ENCODE measurements at places on chromosomes 3 and 15.

DNA sequence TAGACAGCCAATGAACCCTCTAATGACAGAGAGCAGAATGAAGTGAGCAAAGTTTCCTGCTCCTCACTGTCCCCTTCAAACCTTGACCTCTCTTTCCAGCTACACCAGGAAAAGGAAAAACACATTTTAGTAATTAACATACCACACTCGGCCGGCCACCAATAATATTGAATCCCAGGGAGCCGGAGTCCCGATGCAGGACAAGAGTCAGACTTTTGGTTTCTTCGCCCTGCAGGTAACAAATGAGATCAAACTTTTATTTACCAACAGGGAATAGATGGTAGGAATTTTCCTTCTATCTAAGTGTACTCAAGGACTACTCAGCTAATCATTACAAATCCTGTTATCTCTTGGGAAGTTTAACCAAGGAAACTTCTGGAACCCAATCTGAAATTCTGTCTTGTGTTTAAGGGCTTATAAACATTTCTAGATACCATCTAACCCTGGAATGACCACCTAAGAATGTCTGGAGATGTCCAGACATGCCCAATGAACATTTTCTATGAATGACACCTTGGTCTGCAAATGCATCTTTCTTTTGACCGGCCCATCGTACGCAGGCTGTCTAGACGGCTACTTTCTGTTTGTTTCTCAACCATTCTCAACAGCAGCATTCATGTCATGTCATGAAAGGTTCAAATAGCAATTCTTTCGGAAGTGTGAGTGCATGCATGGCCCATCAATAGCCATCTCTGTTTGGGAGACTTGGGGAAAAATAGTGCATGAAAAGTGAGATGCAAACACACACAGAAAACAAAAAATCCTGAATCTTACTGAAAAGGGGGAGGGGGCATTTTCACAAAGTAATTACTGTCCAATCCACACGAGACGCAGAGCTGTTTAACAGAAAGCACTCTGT, 16.1 kb downstream of the PDZRN3 start:
- no peak for DNase-seq

GRCh38 chr15:60184579-60184978, 180.5 kb downstream of the FOXB1 start:
- DNase-seq, result no peak

DNA sequence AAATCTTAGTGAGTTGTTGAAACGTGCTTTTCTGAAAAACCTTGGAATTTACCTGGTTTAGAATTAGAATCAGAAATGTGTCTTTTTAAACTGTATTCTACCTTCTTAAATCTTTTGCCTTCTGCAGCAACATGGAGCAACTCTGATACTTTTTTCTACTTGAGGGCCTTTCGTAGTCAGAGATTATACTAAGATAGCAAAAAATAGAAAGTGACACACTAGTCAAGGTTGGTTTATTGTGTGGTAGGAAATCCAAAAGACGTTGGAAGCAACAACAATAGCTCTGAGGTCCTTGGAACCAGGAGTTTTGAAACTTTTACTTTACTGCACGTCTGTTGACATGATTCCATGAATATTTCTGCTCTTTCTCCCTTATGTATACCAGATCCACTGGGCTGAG, 294.9 kb downstream of the LPP start:
- no peak for DNase-seq

GRCh38 chr15:57283774-57284503, 92.4 kb upstream of the CGNL1 start:
- no peak for DNase-seq

GRCh38 chr15:34217587-34218225, 7.1 kb upstream of the EMC4 start:
- DNase-seq, result no peak

GRCh38 chr3:122306622-122306953, 18.5 kb upstream of the CSTA start:
- DNase-seq, result no peak

DNA sequence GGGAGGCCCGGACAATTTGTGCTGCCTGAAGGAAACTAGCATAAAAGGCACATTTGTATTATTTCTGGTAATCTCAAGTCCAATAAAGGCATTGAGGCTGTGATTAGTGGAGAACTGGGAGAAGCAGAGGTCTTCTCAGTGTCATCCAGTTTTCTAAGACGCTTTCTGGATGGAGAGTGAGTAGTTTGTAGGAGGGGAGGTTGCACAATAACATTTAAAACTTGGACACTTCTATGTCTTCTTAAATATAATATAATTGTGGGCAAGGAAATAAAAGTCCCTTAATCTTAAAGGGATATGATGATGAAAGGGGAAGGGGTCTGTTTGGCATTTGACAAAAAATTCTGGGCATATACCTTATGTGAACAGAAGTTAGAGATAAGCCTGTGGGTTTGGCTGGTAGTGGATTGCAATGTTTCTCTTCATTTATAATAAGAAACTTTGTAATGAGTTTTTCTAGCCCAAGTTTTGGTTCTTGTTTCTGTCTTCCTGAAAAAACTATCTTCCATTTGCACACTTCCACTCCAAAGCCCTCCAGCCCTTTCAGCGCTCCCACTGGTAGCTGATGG, 291.6 kb upstream of the TGFBR2 start:
- no peak for DNase-seq

DNA sequence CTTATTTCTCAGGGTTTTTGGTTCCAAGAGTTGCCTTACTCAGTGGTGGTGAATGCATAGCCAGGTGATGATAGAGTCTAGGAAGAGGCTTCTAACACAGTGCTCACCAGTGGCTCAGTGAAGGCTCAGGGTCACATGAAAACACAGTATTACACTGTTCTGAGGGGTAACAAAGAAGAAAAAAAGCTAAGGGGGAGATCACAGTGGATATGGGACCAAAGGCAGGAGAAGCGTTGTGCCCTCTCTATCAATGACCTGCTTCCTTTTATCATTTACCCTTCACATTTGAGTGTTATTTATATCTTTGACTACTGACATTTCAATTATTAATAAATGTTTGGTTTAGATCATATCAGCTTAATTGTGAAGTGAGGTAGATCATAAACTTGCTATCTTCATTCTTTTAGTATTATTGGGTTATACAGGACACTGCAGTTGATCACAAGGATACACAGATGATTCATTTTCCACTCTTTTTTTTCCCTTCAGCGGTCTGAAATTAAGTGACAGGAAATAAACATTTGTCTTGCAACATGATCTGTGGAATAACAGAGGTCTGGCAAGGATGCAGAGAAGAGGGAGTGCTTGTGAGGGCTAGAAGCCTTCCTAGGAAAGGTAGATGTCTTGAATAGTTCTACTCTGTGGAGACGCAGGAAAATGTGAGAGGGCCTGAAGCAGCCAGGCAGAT, 171.7 kb downstream of the C3orf38 start:
- DNase-seq, result no peak

DNA sequence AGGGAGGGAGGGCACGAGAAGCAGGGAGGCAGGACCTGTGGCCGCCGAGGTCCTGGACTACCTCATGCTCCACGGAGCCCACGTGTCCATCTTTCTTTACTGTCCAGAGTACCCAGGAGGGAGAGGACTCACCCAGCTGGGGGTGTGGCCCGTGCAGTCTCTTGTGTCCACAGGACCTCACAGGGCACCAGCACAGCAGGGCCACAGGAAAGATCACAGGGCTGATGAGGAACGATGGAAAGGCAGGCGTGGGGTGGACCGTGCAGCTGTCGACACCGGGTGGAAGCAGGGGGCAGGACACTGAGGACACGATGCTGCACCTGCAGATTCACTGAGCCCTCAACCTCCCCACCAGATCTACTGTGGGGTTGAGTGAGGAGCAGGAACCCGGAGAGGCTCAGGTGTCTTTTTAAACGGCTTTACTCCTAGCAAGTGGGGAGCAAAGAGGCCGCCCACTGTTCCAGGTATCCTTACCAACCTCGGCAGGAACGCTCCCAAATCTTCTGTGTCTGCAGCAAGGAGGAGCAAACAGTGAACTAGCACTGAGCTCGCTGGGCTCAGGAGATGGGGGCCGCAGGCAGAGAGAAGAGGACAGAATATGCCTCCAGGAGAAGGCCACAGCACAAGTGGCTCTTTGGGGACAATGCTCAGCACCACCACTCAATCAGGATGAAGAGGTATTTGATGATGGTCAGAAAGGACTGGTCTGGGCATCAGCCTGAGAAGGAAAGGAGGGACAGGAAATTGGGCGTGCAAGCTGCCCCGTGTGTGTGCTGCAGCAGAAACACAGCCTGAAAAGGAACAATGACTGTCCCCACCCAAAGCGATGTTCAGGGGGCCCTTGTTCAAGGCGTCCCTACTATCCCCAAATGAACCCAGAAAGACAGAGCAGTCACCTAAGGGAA, 198.8 kb downstream of the XXYLT1 start:
- DNase-seq, result no peak

DNA sequence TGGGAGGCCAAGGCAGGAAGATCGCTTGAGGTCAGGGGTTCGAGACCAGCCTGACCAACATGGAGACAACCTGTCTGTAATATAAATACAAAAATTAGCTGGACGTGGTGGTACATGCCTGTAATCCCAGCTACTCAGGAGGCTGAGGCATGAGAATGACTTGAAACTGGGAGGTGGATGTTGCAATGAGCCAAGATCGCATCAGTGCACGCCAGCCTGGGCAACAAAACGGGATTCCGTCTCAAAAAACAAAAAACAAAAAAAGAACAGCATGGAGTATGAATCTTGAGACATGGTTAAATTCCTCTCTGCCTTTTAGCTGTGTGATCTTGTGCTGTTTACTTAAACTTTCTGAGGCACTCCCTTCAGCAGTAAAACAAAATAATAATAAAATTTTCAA, 244.9 kb downstream of the FGF12 start:
- DNase-seq, result no peak

- no peak for DNase-seq
Measured at GRCh38 chr3:173921732-173922131, 524.2 kb downstream of the NLGN1 start.

DNA sequence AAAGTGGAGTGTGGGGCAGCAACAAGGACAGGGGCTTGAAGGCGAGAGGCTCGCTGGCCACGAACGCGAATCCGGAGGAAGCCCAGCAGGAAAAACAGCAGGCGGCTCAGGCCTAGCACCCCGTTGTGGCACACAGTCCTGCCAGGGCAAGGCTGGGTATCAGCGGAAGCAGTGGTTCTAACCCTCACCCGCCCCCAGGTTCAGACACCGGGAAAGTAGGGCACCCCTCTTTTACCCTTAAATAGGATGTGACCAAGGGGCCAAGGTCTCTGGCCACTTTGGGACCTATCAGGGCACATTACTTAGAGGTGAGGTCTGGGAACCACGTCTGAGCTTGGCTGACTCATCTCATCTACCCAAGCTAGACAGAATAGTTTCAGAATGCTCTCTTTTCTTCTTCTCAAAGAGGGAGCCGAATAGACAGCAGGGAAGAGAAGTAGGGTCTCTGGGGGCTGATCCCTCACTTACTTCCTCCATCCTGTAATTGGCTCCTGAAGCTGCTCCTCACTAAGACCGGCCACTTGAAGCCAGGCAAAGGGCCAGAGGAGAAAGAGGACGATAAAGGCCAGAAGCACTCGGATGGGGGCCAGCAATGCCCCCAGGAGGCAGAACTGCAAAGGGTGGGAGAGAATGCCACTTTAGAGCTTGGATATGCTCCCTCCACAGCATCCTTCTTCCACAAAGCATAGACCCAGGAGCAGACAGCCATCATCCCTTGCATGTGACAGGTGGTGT, 1.7 kb downstream of the LPCAT4 start:
- no peak for DNase-seq

GRCh38 chr3:140093742-140094141, 158.8 kb downstream of the CLSTN2 start:
- DNase-seq, result peak; percentile 10

DNA sequence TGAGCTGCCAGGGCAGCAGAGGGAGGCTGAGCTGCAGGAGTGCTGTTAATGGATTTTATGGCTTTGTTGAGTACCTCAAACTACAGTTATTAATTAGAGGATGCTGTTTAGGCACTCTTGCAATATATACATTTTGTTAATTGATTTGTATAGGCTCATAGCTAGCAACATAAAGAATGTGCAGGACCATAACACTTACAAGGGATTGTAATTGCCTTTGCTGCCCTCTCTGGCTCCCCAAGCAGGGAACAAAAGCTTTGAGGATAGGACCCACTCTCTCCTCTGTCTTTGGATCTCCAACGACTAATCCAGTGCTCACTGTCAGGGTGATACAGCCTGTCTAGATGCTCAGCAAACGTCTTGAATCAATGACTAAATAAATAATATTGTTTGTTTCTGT, 1.2 kb upstream of the CLSTN2 start:
- DNase-seq, result no peak

DNA sequence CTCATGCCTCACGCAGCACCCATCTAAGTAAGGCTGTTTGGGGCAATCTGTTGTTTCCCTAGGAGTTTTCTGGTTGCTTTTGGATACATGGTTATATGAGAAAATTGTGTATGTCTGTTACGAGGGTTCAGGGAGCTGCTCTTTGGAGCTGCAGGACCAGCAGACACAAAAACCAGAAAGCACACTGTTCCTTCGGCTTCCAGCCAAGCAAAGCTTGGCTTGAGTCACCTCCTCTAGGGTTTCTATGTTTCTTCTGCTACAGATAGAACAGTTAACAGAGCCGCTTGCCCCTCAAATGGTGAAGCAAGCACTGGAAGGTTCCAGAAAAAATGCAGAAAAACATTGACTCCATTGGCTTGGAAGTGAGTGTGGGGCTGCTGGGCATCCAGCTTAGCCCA, 49.2 kb upstream of the CTDSPL start:
- DNase-seq, result no peak

DNA sequence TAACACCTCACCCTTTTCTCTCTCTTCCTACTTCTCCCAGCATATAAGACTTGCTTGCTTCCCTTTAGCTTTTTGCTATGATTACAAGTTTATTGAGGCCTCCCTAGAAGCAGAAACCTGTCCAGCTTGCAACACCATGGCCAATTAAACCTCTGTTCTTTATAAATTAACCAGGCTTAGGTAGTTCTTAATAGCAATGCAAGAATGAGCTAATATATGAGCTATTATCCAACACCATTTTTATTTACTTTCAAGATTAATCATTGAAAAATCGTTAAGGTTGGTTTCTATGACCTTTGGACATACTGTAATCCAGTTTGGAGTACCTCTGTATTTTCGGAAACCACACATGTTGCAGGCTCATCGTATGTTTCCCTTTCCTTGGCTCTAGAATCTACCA, 643.1 kb downstream of the ZPLD1 start:
- DNase-seq, result no peak

DNA sequence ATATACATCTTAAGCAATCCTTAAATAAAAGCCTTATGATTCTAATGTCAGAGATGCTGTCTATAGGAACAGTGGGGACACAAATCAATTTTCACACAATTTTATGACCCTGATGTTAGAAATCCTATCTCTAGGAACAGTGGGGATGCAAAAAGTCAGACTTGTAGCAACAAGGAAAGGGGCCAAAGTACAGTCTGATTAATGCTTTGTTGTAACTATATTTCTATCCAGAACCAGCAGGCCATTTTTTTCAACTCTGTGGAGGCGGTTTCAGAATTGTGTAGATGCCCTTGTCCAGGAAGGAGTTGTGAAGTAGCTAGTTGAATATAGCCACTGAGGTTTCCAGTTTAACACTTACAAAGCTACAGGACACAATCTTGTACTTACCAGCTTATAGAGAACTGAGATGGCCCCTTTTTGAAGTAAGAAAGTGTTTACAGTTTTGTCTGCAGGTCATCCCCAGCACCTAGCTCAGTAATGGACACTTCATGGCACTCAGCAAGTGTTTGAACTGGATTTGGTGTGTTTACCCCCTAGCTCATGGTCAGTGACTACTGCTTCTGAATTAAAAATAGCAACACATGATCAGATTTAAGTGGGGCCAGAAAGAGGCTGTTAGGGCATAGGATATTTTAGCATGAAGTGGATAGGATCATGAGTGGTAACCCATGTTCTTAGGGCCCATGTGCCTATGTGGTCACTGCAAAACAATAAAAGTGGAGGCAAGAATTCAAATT, 54.3 kb downstream of the RAB7A start:
- DNase-seq, result no peak

- no peak for DNase-seq
Measured at GRCh38 chr15:31523655-31524049, 197.0 kb downstream of the KLF13 start.

Measured in kidney capillary endothelial cell (primary cell).